Activated CD8-positive, alpha-beta memory T cell treated with anti-CD3 and anti-CD28 coated beads, Interleukin-2, amount 50 U/mL, for 4 hours (primary cell): ENCODE measurements at places on chromosomes 13 and 19.

DNA sequence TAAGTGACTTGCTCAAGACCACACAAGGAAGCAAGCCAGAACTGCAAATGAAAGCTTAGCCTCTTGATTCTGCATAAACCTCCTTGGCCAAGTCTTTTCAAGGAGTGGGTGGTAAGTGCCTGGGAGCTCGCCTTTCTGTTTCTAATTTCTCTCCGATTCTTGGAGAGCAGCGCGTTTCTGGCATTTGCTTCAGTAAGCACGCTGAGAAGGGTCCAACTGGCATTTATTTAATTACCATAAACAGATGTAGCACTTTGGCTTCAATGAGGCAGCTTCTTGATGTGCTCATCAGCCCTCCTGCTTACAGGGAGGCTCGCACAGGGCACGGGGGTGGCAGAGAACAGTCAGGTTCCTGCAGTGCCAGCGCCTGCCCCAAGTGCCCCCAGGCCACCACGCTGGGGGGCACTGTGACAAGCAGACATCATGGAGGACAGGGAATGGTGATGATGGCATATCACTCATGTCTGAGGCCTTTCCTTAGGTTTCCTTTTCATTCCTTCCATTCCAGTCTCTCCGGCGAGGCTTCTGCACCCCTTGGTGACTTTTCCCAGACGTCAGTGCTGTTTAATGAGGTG lies 13.3 kb downstream of the SIAH3 start:
- no peak for DNase-seq

DNA sequence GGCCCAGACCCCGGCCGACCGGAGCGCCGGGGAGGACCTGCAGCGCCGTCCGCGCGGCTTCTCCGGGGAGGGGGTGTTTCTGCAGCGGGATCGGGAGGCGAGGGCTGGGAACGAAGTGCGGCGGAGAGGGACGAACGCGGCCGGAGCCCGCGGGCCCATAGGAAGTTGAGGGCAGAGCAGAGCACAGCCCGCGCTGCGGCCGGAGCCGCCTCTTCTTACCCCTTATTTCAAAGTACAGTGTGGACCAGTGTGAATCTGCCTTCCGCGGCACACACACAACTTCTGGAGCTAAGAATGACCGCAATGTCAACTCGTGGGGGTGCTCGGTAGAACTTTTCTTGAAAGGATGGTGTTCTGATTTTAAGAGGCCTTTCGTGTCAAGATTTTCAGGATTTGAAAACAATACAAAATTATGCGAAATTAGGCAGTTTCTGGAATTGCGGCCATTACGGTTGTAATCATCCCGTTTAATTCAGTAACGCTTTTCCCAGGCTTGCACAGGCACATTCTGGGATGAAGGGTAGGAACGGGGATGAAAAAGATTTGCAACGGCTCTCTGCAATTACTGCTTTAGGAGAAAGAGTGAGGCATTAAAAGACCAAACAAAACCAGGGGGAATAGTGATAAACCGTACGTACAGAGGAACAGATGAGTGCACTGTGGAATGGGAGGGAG lies 821 bp downstream of the TDRD3 start:
- no peak for DNase-seq

GRCh38 chr19:49863935-49864320 lies 3.4 kb downstream of the PNKP start:
- no peak for DNase-seq

- no peak for DNase-seq
These were observed 40.5 kb upstream of the SLC15A1 start for GRCh38 chr13:98792785-98793495.

DNA sequence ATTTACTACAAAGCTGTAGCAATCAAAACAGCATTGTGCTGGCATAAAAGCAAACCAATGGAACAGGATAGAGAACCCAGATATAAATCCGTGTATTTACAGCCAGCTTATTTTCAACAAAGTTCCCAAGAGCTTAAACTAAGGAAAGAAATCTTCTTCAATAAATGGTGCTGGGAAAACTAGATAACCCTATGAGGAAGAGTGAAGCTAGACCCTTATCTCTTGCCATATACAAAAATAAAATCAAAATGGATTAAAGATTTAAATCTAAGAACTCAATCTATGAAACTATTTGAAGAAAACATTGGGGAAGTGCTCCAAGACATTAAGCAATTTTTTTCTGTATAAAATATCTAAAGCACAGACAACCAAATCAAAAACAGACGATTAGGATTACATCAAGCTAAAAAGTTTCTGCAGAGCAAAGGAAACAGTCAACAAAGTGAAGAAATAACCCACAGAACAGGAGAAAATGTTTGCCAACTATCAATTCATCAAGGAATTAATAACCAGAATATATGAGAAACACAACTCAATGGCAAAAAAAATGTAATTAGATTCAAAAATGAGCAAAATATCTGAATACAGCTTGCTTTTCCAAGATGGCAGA lies 480.7 kb downstream of the LMO7 start:
- DNase-seq: no peak

- no peak for DNase-seq
These were observed 77.2 kb upstream of the TMTC4 start for GRCh38 chr13:100751826-100752225.

GRCh38 chr13:106597186-106597585 lies 29.2 kb upstream of the ARGLU1 start:
- no peak for DNase-seq

DNA sequence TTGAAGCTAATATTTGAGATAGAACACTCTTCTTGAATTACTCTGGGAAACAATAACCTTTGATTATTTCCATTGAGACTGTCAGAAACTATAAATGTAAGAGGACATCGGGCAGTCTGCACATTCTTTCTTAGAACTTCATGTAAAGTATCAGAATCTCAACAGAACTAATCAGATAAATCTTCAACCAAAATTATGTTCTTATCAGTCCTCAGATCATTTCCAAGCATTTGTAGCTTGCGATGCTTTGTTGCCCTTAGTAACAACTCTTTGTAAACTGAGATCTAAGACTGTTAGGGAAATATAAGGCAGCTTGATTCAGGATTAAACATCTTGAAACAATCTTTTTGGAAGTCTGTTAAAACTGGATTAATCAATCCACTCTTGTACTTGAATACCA lies 70.3 kb downstream of the FNDC3A start:
- DNase-seq: no peak

DNA sequence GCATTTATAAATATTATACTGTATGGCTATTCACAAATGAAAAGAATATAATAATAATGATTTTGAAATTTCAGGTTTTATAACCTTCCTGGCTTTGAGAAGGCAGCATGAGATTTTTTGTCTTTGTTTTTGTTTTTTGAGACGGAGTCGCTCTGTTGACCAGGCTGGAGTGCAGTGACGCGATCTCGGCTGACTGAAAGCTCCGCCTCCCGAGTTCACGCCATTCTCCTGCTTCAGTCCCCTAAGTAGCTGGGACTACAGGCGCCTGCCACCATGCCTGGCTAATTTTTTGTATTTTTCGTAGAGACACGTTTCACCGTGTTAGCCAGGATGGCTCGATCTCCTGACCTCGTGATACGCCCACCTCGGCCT lies 64.1 kb downstream of the ZNF429 start:
- DNase-seq: peak; percentile 34

DNA sequence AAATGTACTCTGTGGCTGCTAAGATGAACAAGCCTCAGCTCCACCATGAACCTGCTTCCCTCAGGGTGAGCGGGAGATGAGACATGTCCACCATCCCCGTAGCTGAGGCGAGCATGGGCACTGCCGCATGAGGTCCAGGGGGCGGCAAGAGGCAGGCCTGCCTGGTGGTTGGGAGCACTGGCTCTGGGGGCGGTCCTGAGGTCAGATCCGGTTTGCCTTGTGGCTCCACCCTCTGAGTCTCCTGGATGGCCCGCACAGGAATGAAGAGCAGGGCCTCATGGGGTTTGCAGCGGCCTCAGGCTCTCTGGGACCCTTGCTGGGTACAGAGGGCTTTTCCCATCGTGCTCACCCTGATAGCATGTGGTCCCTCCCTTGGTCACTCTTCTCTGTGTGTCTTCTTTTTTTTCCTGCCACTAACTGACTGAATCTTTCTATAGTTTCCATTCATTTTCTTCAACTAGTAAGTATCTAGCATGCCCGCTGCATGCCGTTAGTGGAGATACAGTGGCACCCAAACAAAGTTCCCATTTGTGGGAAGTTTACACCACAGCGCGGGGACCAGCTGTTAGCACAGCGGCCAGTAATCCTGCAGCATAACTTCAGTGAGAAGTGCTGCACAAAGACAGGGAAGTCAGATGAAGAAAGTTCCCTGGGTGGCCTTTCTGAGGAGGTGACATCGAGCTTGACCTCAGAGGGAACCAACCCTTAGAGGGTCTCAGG lies 37.3 kb downstream of the CAPN12 start:
- no peak for DNase-seq

GRCh38 chr13:83730674-83731073 lies 151.6 kb downstream of the SLITRK1 start:
- DNase-seq: no peak

DNA sequence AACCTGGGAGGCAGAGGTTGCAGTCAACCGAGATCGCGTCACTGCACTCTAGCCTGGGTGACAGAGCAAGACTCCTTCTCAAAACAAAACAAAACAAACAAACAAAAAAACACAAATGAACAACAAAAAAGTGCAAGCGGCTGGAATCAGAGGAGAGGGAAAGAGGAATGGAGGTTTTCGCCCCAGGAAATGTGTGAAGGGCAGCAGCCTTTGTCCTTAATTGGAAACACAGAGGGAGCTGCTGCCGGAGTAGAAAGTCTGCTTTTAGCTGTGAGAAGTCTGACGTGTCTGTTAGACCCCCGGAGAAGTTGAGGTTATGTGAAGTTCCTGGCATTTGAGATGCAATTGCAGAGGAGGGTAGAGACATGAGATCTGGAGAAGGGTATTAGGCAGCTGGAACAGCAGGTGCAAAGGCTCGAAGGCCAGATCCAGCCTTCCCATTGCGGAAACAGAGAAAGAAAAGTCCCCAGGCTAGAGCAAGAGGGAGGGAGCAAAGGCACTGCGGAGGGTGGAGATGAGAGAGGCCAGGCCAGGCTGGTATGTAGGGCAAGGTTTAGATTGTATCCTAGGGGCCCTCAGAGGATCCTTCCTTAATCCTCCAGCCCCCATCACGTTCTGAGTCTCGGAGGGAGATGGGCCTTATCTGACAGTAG lies 473 bp downstream of the TMIGD2 start:
- no peak for DNase-seq

DNA sequence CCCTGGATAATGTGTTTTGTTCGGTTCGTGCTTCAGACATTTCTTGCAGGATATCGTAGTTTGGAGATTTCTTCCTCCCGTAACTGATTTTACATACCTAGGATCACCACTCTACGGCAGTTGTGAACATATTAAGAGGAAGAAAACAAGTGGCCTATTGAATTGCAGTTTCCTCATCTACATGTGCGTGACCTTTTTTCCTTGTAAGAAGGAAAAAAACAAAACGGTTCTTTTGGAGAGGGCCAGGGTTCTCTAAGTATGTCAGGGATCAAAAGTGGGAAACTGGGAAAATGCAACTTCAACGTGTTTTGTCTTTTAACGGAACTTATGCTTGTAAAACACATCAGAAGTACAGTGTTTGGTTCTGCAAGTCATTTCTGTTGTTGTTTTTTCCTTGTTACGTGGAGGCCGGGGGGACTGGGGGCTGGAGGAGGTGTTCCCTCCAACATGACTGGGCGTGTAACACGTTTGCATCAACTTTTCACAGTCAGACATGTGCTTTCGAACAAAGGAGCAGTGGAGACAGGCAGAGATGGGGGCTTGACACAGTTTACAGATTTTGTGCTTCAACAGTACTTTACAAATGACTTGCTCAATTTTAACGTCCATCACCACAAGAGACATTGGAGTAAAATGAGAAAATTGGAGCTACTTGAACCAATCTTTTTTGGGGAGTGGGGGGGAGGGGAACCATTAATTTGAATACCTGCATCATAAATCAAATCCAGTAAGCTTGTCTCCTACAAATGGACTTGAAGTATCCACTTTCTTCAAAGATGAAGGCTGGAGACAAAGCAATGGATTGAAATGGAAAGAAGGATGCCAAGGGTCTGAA lies 3.8 kb downstream of the ZC3H4 start:
- DNase-seq: peak; percentile 55

DNA sequence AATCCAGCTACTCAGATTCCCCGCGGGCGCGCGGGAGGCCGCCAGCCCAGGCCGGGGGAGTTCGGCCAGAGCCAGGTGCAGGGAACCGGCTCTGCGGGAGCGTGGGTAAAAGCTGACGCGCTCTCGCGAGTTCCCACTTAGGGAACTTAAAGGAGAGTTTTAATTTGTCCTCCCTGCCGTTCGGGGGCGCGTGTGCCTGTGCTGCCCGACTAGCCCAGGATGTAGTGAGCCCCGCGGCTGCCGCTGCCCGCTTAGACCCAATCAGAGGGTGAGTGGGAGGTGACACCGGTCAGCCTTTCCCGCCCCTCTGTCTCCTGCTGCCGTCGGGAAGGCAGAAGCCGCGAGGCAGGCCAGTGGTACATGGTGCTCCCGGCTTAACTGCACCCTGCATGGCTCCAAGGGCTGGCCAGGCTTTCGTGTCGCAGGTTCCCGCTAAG lies 36.0 kb upstream of the NEK3 start:
- DNase-seq: peak; percentile 68

DNA sequence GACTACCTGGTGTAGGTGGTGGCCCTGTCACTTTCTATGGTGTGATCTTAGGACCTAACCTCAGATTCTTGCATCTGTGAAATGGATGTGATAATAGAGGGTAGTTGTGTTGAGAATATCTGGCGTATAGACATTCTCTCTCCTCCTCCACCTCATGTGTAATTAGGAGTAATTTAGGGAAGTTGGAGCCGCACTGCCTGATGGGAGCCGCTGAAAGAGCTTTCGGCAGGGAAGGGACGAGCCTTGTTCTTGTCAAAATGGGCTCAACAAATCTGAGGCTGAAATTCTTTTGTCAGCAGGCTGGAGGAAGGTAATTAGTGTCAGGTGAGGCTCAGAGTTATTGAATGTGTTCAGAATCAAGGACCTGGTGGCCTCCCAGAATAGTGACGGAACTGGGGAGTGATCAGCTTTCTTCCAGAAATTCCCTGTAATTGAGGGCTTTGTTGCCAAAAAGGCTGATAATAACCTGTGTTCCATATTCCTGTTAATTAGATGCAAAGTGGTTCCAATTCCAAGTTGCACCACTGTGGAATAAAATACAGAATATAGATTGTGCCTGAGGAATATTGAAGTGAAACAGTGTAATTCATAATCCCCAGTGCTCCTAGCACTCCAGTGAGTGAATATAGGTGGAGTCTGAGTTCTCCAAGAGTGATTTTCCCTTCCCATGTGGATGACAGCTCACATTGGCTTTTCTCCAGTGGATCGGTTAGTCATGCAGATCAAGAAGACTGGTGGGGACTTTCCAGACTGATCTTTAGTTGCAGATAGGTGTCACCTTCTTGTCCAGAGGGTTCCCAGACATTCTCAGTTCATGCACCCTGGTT lies 47.5 kb downstream of the SPATA13 start:
- DNase-seq: no peak

- no peak for DNase-seq
These were observed 77.5 kb downstream of the DLEU7 start for GRCh38 chr13:50766013-50766412.
